ENCODE measurements at places on chromosomes 13 and 19.

DNA sequence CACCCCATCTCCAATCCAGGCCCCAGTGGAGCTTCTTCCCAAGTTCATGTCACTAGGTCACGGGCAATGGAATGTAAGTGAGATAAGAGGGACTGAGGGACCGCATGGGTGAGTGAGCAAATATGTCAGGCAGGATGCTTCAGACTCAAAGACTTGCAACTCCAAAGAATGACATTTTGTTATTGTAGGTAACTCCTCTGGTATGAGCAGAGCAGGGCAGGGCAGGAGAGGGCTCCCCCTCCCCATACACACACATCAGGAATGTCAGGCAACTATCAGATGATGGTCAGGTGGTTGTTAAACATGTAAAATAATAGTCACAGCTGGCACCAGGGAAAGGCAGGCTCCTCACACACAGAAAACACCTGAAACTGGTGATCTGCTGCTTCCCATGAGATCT lies 10.6 kb downstream of the ERVV-2 start:
- DNase-seq = no peak

DNA sequence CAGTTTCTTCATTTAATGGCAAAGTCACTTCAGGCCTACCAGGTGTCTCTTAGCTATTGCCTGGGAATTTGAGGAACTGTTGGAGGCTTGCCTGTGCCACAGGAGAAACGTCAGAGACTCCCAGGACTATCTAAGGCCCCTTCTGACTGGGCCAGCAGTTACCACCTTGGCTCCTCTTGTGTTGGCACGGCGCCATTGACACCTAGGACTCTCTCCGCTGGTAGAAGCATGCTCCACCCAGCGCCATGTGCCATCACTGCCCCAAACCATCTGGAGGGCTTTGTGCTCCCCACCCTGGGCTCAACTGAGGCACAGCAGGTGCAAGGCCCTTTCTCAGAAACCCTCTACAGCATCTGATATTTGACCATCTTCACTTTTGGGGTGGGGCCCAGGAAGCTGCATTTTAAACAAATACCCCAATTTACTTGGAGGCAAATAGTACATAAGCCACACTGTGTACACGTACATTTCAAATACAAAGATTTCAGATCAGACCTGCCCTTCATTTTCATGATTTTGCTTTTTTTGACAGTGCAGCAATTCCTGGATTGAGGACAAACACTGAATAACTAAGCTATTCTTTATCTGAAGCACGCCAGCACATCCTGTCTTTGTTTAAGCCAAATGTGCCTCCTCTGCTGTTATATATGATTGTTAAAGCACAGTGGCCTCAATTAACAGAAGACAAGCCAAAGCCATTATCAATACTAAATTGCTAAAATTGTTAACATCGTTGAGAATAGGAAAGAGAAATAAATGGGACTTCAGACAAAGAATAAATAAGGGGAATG lies 59.9 kb upstream of the TPP2 start:
- no peak for DNase-seq

- no peak for DNase-seq
These were observed 300.4 kb downstream of the DLEU7 start for GRCh38 chr13:50543141-50543540.

GRCh38 chr19:49256691-49257090 lies 68.3 kb downstream of the SLC6A16 start:
- no peak for DNase-seq

DNA sequence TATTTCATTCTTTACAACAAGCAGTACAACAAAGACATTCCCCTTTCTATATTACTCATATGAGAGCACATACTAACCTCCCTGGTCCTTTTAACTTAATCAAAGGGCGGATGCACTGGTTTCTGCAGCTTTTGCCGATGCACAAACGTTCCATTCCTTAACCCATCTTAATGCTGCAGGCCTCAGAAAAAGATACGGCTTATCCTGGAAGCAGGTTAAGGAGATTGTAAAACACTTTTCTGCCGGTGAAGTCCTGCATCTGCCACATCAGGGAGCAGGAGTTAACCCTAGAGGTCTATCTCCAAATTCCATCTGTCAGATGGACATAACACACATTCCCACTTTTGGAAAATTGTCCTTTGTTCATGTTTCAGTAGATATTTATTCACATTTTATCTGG lies 11.5 kb upstream of the ZNF814 start:
- no peak for DNase-seq

DNA sequence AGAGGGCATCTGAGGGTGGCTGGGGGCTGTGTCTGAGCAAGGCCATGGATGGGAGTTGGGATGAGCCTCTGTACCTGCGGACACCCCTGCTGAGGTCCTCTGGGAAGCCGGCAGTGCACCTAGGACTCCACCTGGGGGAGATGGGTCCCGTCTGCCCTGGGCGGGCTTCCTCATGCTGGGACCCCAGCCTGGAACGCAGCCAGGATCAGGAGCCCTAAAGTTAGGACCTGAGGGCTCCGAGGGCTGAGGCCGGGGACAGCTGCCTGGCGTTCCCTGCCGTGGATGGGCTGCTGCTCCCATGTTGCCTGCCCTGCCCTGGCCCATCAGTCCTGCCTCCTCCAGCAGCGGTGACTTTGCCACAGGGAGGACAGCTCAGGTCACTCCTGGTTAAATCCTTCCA lies 26.1 kb downstream of the CRTC1 start:
- DNase-seq = no peak

GRCh38 chr19:52725528-52725961 lies 9.3 kb downstream of the ZNF611 start:
- no peak for DNase-seq

- no peak for DNase-seq
These were observed 360.6 kb downstream of the HS6ST3 start for GRCh38 chr13:96450326-96451020.

DNA sequence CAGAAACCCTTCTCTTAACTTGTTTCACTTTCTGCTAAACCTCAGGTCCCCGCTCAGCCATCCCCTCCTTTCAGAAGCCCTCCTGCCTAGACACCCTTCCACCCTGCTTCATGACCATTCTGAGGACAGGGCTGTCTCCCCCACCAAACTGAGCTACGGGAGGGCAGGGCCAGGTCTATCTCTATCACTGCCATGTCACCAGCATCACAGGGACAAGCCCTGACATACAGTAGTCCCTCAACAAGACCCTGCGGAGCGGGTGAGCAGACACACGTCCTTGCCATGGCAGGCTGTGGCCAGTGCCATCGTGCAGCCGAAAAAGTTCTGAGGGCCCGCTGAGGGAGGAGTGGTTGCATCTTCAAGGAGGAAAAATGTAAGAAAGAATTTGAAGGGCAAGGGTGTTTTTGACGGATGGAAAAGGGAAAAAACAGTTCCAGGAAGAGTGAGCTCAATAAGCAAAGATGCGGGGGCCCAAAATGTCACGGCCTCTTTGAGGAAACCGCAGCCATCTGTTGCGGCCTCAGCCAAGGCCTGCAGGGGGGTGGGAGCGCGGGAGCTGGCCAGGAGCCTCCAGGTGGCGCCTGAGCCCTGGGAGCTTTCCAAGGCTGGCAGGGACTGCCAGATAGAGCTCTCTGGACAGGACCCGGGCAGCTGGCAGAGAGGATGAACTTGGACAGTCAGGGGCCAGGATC lies 8.1 kb downstream of the PTGIR start:
- DNase-seq = peak; percentile 86

DNA sequence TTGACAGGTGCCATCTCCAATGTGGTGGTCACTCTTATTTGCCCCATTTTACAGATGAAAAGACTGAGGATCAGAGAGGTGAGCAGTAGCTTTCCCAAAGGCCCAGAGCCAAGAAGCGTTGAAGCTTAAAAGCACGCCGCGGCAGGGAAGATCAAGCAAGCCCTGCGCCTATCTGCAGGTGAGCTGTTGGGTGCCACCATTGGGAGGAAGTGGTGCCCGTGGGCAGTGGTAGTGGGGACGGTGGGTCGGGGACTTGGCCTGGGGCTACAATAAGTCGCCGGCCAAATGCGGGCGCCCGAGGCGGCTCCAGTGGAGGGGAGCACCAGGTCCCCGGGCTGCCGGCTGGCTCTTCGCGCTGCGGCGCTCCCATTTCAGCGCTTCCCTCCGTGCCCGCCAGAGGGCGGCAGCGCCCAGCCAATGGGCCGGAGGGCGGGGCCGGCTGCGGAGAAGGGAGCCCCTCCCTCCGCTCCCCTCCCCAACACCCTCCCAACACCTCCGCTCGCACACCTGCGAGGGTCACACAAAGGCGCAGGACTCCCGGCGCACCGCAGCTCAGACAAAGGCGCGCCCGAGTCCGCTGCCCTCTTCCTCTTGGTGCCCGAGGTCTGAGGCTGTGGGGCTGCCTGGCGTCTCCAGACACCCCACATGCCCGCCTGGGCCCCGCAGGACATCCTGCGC lies 744 bp upstream of the POU2F2 start:
- DNase-seq = peak; percentile 92

DNA sequence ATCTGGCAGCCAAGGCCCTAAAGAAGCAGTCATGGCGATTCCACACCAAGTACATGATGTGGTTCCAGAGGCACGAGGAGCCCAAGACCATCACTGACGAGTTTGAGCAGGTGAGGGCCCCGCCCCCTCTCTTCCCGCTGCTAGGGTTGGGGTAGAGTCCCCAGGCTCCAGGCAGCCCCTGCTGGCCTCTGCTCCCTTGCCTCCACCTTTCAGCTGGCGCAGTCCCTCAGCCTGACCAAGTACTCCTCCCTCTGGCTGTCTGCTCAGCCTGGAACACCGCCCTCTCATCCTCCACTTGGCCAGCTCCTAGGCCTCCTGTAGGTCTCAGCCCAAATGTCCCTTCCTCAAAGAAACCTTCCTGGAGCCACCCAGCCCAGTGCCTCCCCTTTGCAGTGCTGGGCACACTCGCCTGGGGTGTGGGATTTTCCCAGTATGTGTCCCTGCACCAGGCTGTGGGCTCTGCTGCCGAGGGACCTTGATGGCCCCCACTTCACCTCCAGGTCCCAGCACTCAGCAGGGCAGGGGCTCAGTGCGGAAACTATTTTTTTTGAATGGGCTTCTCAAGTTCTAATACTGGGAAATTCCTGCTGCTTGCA lies 5.7 kb downstream of the LENG1 start:
- DNase-seq = no peak

- DNase-seq = no peak
These were observed 518.0 kb upstream of the SGCG start for GRCh38 chr13:22662771-22663170.

- DNase-seq = no peak
These were observed 94.2 kb downstream of the ZDHHC20 start for GRCh38 chr13:21364916-21365315.

GRCh38 chr13:112960706-112961105 lies 8.3 kb upstream of the MCF2L start:
- no peak for DNase-seq

DNA sequence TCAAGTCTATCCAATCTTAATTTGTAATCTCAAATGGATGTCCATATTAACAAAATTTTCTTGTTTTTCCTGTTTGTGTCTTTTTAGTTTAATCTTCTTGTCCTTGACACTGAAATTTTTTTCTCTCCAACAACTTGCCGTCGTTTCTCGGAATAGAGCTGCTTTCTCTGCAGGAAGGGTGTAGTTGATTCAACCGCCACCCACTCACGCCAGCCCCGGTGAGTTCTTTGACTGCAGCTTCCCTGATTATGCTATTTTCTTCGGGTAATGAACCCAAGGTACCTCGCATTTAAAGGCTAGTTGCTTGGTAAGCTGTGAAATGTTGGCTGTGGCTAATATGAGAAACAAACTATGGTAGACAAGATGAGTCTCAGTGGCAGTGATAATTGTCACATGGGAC lies 72.2 kb downstream of the DPRX start:
- no peak for DNase-seq

DNA sequence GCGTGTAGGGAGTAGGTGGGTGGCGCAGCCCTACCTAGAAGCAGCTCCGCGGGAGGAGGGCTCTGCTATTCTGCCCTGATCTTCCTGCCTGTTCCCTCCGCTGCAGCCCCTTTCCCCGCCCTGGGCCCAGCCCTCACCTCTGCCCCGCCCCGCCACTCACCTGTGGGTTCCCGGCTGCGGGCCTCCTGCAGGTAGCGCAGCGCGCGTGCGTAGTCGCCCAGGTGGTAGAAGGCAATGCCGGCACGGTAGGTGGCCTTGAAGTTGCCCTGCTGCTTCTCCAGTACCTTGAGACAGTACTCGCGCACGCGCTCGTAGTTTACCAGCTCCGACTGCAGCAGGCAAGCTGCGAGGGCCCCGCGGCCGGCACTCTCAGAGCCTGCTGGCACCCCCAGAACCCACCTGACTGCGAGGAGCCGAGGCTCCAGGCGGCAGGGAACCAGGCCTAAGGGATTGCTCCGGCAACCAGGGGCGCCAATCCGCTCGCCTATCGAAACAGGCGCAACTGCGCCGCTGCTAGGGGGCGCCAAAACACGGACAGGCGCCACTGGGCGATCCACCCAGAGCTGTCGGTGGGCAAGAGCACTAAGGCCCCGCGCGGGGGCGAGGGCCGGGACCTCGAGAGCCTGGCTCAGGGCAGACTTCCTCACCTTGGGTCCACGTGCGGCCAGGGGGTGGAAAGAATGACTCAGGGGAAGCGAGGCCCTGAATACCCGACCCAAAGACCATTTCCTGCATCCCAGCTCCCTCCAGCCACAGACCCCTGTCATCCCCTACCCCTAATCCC lies 965 bp downstream of the TTC9B start:
- DNase-seq = peak; percentile 89

DNA sequence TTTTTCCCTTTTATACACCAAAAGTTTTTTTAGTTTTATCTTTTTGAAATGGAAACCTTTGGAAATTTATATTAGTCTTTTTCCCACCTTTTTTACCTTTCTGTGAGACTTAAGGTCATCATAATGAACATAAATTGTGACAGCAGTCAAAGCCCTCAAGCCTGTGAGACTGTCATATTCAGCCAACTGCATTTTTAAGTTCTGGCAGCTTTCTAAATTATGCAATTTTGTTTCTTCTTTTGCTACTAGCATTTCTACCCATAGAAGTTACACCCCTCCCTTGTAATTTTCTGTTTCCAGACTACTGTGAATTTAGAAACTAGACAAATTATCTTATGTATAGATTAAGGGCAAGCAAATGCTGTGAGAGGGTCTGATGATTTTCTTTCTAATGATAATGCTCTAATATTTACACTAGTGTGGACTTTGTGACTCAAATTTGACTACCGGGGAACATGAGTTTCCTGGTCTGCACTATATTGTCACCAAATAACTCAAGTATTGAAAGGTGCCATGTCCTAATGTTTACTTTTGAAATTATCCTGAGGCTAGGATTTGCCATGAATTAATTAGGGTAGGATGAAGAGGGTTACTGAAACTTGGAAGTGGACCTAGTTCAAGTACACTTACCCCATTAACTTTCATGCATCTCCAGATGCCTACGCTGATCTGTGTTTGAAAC lies 43.7 kb downstream of the FRY start:
- no peak for DNase-seq
